ENCODE measurements at places on chromosomes 11 and 22. TPM values are rescaled to one million over a fixed set of nuclear protein-coding genes. Genes with fewer than 3 reads are reported as not detected.

GRCh38 chr11:26767060-26767459 lies 45.2 kb upstream of the SLC5A12 start:
- DNase-seq = no peak

The MMP8 gene
- not detected for total RNA-seq

The HTR3A gene
- not detected for total RNA-seq

- DNase-seq = no peak
Observed at GRCh38 chr11:119504371-119504770, 81.4 kb upstream of the THY1 start.

GRCh38 chr11:108871152-108871551 lies 206.3 kb downstream of the DDX10 start:
- peak; percentile 39 for DNase-seq

The MS4A7 gene
- 0.99 TPM for total RNA-seq

- DNase-seq = no peak
Observed at GRCh38 chr11:14673824-14674405, 30.3 kb downstream of the PDE3B start.

DNA sequence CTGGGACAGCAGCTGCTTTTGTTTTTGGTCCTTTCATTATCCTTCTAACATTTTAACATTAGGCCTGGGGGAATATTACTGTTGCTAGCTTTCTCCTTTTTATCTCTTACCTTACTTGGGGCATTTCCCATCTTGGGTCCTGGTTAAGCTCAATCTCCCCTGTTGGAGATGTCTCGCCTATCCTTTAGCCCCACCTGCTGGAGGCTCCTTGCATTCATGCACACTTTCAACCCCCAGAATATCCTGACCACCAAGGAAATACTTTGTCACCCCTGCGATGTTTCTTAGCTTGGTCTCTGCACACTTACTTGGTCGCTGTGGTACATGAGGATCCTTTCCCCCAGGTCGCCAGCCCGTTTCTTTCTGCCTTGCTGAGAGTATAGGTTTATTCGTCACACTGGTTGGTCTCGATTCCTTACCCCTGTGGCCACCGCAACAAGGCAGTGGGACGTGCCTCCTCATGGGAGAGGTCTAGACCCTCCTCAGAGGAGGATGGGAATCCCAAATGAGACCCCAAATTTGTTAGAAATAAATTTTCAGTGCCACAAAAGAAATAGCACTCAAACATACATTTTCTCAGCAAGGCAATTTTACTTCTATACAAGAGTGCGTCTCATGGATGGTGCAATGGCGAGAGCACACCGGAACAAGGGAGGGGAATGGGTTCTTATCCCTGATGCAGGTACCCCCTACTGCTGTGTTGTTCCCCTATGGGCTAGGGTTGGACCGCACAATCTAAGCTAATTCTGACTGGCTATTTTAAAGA lies 5.4 kb upstream of the TXN2 start:
- no peak for DNase-seq

GRCh38 chr11:28621753-28622152 lies 513.6 kb downstream of the METTL15 start:
- no peak for DNase-seq

The NPTXR gene
- total RNA-seq = 5.9 TPM

GRCh38 chr22:27349456-27349855 lies 452.1 kb downstream of the MN1 start:
- DNase-seq = no peak

DNA sequence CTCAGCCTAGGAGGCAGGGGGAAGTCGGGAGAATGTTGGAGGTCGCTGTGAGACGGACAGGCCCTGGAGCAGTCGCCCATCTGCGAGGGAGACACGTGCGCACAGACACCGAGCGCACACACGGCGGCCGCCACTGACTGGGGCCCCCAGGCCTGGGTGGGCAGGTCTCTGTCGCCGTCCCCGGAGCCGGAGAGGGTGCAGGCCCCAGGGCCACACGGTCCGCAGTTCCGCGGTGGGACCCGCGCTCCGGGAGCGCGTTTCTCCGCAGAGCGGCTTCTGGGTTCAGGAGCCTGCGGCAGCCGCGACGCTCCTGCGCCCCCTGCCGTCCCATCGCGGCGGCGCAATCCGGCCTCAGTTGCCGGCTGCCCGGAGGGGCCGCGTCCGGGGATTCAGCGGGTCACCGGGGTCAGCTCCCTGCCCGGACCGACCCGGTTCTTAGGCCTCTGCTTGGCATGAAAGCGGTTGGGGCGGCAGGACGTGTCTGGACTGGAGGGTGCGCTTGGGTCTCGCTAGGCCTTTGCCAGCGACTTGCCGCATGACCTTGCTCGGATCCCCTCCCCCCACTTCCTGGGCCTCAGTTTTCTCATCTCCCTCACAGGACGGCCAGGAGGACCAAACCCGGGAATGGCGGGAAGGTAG lies 31.2 kb downstream of the PDE2A start:
- peak; percentile 88 for DNase-seq

The ACR gene
- total RNA-seq = not detected

DNA sequence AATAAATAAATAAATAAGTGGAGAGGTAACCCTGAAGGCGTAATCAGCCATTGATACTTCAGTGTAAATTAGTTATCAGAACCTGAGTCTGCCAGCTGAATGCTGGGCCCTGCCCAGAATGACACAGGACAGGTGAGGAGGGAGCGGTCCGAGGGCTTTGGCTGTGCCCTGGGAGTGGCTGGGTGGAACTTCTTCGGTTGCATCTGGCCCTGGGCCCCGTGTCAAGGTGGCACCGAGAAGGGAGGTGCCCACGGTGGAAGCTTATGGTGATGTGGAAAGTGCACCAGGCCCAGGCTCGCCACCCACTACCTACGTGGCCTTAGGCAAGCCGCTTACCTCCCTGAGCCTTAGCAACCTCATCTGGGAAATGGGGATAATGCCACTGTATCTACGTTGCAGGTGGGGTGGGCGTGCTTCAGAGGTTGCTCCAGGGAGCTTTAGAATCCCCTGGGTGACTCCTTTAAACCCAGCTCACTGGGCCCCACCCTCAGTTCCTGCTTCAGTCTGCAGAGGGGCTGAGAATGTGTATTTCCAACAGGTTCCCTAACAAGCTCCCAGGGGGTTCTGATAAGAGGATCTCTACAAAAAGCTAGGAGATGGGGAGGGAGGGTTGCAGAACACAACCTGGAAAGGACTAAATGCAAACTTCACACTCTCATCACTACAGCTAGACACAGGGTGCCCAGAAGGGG lies 38.8 kb downstream of the TXN2 start:
- DNase-seq = no peak

GRCh38 chr11:7570938-7571521 lies 57.2 kb downstream of the PPFIBP2 start:
- no peak for DNase-seq

GRCh38 chr11:108743851-108744250 lies 79.0 kb downstream of the DDX10 start:
- DNase-seq = no peak

The IFITM10 gene
- 1.3 TPM for total RNA-seq

DNA sequence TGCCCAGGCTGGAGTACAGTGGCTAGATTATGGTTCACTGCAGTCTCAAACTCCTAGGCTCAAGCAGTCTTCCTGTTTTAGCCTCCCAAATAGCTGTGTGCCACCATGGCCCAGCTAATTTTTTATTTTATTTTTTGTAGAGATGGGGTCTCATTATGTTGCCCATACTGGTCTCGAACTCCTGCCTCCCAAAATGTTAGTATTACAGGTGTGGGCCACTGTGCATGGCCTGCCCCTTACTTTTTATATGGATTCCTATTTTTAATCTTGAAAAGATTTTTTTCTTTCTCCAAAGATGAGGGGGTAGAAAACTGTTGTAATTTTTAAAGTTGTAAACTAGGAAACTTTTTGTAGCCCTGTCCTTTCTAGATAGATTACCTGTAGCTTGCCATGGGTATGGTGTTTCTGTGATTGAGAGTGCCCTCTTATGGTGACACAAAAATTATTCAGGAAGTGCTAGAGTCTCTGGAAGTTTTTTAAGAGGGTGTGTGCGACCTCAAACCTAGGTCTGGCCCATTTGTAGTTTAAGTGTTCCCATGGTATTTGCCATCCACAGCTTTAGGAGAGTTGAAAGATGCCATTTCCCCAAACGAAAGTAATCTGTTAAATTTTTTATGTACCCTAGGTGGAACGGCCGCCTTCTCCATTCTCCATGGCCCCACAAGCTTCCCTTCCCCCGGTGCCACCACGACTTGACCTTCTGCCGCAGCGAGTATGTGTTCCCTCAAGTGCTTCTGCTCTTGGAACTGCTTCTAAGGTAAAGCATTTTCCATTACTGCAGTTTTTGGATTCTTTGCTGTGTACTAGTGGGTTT lies 32.4 kb downstream of the MCAM start:
- no peak for DNase-seq

The NAV2 gene
- total RNA-seq = 4.1 TPM

The MAPK8IP2 gene
- 0.39 TPM for total RNA-seq

- DNase-seq = no peak
Observed at GRCh38 chr22:44597616-44598015, 99.6 kb upstream of the RTL6 start.

The IL17REL gene
- not detected for total RNA-seq

GRCh38 chr11:13309156-13309555 lies 31.6 kb downstream of the BMAL1 start:
- DNase-seq = no peak

DNA sequence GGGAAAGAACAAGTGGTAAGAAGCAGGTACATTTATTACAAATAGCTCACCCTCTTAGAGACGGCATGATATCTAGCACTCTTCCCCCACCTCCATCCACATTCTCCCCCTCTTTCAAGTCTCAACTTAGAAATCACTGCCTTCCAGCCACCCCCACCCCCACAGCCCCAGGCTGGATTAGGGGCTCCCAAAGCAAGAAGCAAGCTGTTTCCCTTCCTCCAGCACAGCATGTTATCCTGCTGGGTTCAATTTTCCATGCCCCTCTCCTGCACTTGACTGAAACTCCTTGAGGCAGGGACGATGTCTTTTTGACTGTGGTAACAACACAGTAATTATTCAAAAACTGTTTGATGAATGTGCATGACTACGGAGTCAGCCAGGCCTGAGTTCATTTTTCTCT lies 350.7 kb downstream of the LARGE1 start:
- no peak for DNase-seq

GRCh38 chr11:26607725-26608506 lies 35.9 kb upstream of the MUC15 start:
- no peak for DNase-seq

- DNase-seq = no peak
Observed at GRCh38 chr11:125257751-125258150, 93.2 kb downstream of the PKNOX2 start.

DNA sequence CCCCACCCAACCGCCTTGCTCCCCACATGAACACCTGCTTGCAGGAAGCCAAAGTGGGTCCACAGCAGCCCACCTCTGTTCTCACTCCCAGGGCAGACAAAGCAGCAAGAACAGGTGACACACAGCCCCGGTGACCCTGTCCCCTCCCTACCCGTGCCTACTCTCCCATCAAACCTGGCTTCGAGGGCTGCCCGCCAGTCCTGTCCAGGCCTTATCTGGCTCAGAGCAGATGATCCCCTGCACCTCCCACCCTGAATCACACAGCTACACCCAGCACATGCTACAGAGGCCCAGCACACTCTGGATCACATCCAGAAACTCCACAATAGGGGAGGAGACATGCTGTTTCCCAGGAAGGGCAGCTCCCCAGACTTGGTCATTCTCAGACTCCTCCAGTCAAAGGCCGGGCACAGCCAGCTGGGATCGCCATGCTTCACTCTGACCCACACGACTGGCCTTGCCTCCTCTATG lies 6.2 kb upstream of the RGL4 start:
- DNase-seq = no peak

- DNase-seq = no peak
Observed at GRCh38 chr11:118742304-118742703, 48.7 kb downstream of the DDX6 start.

The SERGEF gene
- 44.3 TPM for total RNA-seq

GRCh38 chr11:76663912-76664440 lies 6.6 kb downstream of the LRRC32 start:
- DNase-seq = no peak

GRCh38 chr11:17991783-17992433 lies 20.9 kb downstream of the SERGEF start:
- DNase-seq = no peak

DNA sequence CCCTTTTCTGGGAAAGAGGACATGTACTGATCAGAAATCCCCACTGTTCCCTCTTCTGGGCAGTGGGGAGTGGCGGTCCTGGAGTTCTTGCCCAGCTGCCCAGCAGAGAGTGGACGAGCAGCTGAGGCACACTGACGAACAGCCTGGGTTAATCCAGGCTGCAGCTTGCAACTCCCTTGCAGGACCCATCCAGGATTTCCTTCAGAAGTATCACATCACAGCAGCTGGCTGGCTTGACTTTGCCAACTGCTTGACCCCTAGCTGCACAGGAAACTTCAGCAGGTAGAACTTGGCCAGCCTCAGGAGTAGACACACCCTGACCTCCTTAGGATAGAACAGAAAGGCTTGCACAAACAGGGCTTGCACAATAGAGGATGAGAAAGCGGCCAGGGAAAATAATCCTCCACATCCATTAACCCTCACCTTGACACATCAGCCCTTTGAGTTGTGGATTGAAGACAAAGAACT lies 27.9 kb upstream of the FZD4 start:
- DNase-seq = no peak

The C11orf21 gene
- 55.3 TPM for total RNA-seq

GRCh38 chr11:68362801-68363379 lies 50.5 kb downstream of the LRP5 start:
- no peak for DNase-seq

The TMEM86A gene
- 1.7 TPM for total RNA-seq

DNA sequence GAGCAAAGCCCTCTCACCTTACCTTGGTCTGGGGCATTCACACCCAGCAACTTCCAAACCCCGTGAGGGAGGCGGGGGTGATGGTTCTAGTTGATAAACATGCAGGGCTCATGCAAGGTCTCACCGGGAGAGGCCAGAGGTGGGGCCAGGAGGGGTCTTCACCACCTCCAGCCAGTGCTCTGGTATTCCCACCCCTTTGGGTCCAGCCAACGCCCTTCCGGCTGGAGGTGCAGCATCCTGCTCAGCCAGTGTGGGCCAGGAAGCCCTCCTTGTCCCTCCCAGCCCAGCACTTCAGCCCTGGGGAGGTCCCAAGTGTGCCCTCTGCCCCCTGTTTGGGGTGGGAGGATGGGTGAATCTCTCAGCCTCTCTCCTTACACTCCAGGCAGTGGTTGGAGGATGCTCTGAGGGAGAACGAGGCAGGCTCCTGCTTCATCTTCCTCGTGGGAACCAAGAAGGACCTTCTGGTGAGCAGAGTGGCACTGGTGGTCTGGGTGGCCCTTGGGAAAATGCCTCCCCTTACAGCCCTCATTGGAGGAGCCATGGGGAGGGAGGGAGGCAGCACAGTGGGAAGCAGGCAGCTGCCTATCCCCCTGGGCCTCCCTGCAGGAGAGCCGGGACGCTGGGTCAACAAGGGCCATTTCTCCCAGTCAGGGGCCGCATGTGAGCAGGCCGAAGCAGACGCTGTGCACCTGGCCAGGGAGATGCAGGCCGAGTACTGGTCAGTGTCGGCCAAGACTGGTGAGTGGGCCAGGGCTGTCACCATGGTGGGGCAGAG lies 13.4 kb downstream of the RAB36 start:
- no peak for DNase-seq

The BEST1 gene
- total RNA-seq = 0.20 TPM

GRCh38 chr11:113251281-113251680 lies 63.1 kb upstream of the TTC12 start:
- no peak for DNase-seq

- no peak for DNase-seq
Observed at GRCh38 chr11:92393218-92393617, 168.6 kb downstream of the FAT3 start.
